ENCODE measurements at places on chromosomes 7 and 10. TPM values are rescaled to one million over a fixed set of nuclear protein-coding genes. Genes with fewer than 3 reads are reported as not detected.

GRCh38 chr10:75506930-75507329 is 75.5 kb downstream of the LRMDA start:
- DNase-seq = no peak

The SFTPA1 gene
- not detected for total RNA-seq

DNA sequence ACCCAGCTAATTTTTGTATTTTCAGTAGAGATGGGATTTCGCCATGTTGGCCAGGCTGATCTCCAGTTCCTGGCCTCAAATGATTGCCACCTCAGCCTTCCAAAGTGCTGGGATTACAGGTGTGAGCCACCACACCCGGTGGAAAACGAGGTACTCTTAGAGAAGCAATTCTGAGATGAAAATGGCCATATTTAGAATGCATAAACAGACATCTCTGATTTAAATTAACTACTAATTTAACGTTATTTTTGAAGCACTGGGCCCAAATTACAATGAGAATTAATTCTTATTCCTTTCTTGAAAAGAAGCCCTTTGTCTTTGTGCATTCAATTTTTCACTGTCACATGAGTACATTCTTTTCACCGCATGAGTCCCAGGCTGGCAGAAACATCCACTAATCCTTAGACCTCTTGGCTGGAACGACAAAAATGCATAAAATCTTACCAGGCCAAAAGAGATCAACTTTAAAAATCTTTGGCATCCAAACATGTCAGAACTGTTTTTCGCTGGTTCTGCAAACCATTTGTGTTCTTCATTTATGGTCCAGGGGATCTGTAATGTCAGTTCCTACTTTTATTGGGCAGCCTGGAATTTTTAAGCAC is 60.1 kb upstream of the CAPZA2 start:
- no peak for DNase-seq

DNA sequence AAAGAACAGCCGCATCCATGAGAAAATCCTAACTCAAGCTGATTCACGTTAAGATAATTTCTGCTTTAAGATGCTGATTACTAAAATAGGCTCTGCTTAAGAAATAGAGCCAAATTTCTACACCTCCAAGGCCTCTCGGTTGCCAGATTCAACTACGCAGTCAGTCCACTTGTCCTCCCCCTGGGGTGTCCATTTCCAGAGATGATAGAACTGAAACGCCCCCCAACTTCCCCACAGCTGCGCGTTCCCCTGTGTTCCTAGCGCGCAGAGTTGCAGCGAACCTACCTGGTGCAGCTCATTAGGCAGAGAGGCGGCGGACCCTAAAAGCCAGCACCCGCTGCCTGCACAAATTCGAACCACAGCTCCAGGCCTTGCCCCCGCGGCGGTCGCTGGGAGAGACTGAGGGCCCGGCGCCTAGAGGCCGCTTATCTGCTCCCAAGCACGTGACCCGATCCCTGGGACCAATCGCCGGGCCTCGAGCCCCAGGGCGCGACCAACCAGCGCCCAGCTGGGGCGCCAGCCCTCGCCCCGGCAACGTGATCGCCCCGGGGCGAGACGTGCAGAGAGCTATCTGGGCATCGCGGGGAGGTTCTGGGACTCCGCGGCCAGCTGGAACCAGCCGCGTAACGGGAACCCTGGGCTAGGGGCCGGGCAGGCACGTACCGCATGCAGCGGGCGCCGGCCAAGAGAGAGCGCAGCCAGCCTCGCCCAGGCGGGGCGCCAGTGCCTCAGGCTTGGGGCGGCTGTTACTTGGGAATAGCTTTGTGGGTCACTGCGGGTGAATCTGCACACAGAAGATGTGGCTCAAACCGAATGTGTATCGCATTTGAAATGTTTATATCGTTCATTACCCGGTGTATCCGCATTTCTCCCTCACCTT is at the start of gene PPP1R3C:
TSS of gene PPP1R3C (minus strand) at position 401 of the 880 bp plus-strand sequence. CDS start at position 299, 102 bp downstream.
- DNase-seq = no peak

DNA sequence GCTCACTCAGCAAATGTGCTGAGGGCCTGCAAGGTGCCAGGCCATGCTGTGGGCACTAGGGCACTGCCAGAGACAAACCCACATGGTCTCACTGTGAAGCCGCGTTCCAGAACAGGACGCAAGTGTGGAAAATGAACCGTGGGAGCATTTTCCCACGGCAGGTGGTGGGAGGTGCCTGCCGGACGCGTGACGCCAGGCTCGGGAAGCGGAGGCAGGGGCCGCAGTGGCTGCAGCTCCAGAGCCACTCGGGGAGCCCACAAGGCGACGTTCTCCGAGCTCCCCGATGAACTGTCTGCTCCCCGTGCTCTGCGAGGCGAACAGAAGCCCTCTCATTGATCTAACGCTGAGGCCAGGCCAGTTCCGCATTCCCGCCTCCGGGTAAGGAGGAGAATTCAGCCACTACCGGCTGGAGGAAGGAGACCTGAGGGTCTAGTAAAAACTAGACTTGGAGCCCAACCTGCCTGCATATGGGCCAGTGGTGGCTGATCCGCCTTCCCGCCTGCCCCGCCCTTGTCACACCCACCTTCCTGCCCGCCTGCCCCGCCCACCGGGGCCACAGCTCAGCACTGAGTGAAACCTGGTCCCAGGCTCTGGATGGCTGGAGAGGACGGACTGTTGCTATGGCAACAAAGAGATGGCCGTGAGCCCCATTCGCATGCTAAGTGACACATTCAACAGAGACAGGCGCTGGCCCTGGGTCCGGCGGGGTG is 13.1 kb downstream of the ADGRA1 start:
- no peak for DNase-seq

DNA sequence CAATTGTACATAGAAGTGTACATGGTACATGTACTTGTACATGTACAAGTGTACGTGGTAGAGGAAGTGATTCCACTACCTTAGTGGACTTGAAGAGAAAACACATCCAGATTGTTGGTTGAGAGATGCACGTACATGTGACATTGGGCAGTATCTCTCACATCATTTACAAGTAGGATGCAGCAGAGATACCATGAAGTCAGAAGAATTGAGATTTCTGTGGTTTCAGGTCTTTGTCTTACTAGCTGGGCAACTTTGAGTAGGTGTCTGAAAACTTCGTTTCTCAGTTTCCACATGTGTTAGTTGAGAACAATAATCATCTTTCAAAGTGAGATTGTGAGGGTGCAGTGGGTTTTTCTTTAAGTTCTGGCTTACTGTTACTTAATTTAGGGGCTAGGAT is 21.5 kb downstream of the CLDN12 start:
- DNase-seq = no peak

The CHCHD1 gene
- 22.1 TPM for total RNA-seq

The PHKG1 gene
- total RNA-seq = 2.6 TPM

- no peak for DNase-seq
Measured at GRCh38 chr10:85858776-85859515, 507.6 kb downstream of the GRID1 start.

GRCh38 chr10:43287056-43288007 is 20.5 kb upstream of the RASGEF1A start:
- DNase-seq = no peak

- DNase-seq = no peak
Measured at GRCh38 chr10:48503293-48503911, 101.5 kb downstream of the ARHGAP22 start.

GRCh38 chr7:139680676-139681462 is 96.9 kb downstream of the HIPK2 start:
- DNase-seq = no peak

GRCh38 chr10:112689327-112690072 is 242.5 kb downstream of the VTI1A start:
- DNase-seq = no peak

DNA sequence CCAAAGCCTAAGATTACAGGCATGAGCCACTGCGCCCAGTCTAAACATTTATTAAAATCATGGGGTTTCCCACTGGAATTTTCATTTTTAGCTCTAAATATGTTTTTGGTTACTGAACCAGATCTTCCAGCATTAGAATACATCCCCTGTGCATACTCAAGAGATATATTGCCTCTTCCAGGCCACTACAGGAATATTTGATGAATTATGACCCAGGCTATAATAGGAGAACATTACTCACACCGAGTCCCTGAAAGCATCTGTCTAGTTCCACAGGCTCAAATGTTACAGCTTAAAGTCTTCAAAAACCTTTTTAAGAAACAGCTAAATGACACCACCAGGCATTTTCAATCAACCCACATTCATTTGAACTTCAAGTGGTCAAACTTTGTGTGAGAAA is 50.4 kb upstream of the GRM8 start:
- no peak for DNase-seq

DNA sequence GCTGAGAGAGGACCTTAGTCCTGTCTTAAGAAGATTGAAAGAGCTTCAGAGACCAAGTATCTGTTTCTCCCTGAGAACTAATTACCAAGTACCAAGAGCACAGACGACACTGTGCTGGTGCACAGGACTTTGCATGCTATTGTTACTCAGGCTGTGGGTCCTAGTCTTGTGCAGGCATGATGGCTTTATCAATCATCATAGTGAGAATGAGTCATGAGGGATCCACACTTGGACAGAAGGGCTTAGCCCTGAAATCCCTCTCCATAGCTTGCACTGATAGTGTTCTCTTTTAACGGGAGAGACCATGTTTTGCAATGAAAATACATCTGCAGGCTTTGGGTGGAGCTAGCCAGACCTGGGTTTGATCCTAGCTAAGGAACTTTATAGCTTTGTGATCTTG is 93.3 kb downstream of the SORCS3 start:
- no peak for DNase-seq

- no peak for DNase-seq
Measured at GRCh38 chr7:7765422-7765821, 47.0 kb upstream of the RPA3 start.

GRCh38 chr10:7485244-7485556 is 74.4 kb upstream of the SFMBT2 start:
- DNase-seq = no peak

DNA sequence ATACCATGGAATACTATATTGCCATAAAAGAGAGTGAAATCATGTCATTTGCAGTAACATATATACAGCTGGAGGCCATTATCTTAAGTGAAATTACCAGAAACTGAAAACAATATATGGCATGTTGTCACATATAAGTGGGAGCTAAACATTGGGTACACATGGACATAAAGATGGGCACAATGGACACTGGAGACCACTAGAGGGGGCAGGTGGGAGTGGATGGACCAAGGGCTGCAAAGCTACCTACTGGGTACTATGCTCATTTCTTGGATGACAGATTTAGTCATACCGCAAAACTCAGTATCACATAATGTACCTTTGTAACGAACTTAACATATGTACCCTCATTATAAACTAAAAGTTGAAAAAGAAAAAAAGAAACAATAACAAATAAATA is 1167.6 kb downstream of the NXPH1 start:
- DNase-seq = no peak

GRCh38 chr7:105014693-105015389 is 836 bp downstream of the KMT2E start:
- peak; percentile 63 for DNase-seq

The FFAR4 gene
- not detected for total RNA-seq

- DNase-seq = no peak
Measured at GRCh38 chr10:67935223-67935622, 50.8 kb downstream of the SIRT1 start.

- no peak for DNase-seq
Measured at GRCh38 chr10:59346321-59346720, 16.0 kb downstream of the FAM13C start.

GRCh38 chr10:130489891-130490290 is 353.7 kb downstream of the GLRX3 start:
- no peak for DNase-seq

The RELN gene
- not detected for total RNA-seq

- no peak for DNase-seq
Measured at GRCh38 chr7:114590298-114590697, 175.7 kb downstream of the FOXP2 start.
